ENCODE measurements at places on chromosomes 2 and 18.

DNA sequence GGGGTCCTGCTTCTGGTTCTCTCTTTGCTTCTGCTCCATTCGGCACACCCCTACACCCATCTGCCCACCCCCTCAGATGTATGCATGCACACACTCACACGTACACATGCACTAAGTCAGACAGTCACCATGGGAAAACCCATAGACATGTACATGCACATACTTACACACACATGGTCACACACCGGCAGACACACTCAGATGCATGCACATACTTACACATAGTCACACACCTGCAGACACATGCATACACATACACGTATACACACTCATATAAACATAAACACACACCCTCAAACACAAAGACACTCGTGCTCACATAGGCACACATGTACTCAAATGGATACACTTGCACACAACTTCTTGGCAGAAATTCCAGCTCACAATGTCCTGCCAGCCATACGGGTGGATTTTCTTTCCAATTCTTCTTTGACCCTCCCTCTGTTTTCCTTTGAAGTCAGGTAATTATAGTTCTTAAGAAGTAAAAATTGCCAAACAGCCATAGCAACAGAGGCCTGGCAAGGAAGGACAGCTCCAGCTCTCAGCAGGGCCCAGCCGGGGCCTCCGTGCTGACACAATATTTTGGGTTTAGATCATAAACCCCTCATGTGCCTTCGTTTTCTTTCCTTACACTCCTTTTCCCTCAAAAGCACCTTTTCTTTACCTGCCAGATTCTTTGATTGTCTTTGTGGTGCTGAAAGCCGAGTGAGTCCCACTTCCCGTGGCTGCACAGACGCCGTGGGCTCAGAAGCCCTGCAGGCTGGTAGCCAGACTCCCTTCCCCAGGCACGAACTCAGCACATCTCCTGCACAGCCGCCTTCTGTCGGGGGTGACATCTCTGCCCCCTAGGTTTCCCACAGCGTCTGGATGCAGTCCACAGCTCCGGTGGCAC, 195.7 kb downstream of the ARL4C start:
- DNase-seq: no peak

- peak; percentile 88 for DNase-seq
Measured at GRCh38 chr2:63819765-63820717, 21.7 kb upstream of the UGP2 start.

- DNase-seq: peak; percentile 50
Measured at GRCh38 chr2:112880091-112880531, 30.9 kb upstream of the IL37 start.

- peak; percentile 65 for DNase-seq
Measured at GRCh38 chr2:45776160-45776955, 124.9 kb downstream of the PRKCE start.

DNA sequence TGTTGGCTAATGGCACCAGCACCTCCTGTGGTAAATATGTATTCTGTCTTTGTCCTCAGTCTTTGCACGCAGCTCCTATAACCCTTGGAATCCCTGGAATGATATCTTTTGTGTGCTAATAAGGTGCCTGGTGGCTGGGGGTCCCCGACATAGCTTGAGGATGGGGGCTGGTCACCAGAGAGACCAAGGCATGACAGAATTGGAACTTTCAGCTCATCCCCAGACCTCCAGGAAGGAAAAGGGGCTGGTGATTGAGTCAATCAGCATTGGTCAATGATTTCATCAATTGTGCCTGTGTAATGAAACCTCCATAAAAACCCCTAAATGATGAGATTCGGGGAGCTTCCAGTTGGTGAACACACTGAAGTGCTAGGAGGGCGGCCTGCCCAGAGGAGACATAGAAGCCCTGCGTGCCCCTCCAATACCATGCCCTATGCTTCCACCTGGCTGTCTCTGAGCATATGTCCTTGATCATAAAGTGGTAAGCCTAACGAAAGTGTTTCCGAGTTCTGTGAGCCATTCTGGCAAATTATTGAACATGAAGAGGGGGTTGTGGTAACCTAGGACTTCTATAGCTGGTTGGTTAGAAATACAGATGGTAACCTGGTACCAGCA, 26.6 kb upstream of the KCMF1 start:
- DNase-seq: no peak

DNA sequence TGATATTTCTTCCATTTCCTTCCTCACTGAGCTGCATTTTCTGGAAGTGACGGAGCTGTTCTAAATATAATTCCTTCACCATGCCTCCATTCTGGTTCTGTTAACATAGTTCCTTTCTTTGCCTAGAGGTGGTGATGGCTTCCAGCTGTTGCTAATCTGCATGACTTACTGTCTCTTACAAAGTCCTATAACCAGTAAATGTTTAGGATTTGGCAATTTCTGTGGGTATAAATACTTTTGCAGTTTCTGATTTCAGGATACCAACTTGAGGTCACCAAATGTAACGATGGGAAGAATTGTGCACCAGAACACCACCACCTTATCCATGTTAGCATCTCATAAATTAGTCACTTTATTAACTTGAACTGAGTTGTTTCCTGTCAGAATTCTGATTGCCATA, 101.7 kb upstream of the FN1 start:
- peak; percentile 93 for DNase-seq

GRCh38 chr18:45993438-45993837, 26.3 kb upstream of the EPG5 start:
- peak; percentile 89 for DNase-seq

DNA sequence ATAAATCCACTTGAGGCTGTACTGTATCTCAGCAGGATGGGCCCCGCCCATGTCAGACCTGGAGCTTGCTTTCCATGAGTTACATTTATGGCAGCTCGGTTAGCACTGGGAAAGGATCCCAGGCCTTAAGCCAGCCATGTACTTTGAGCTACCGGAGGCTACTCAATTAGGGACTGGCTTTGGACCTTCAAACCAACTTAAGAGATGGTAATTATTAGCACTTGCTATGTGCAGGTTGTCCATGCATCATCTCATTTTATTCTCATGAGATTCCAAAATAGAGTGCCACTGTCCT, 64.4 kb downstream of the ACTR2 start:
- DNase-seq: no peak

DNA sequence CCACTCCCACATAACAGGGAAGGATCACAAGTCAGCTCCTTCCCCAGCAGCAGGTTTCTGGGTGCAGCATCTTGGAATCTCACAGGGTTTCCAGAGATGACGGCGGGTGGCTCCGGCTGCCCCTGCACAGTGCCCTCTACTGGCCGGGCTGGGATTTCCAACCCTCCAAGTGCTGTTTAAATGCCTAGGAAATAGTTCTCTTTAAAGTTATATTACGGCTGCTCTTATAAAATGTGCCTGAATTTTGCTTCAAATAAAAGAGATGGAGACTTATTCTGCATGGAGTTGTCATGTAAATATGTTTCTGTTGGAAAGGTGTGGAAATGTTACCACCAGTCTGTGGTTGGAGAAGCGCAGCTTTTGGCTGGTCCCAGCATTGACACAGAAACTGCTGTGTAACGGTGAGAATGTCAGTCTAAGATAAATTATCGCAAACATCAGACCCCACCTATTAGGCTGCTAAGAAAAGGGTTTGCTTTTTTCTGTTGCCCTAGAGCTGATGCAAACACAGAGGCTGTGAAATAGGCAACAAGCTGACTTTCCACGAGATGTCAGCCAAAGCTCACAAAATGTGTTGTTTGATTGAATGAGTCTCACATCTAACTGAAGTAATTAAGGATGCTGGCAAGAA, 3.3 kb upstream of the HJURP start:
- DNase-seq: no peak

GRCh38 chr2:24076849-24077534, 866 bp upstream of the SF3B6 start:
- DNase-seq: peak; percentile 16
